Activated CD8-positive, alpha-beta memory T cell treated with anti-CD3 and anti-CD28 coated beads, Interleukin-2, amount 50 U/mL, for 4 hours (primary cell): ENCODE measurements at places on chromosomes 5 and 9.

DNA sequence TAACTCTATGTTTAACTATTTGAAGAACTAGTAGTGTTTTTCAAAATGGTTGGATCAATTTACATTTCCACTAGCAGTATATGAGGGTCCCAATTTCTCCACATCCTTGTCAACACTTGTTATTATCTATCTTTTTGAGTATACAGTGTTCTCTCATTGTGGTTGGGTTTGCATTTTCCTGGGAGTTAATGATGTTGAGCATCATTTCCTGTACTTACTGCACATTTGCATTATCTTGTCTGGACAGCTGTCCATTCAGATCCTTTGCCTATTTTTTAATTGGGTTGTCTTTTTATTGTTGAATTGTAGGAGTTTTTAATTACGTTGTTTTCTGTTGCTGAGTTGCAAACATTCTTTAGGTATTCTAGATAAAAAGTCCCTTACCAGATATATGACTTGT is 103.4 kb upstream of the LRRTM2 start:
- DNase-seq = no peak

- peak; percentile 22 for DNase-seq
Measured at GRCh38 chr9:132412089-132412488, 2.1 kb downstream of the CFAP77 start.

GRCh38 chr9:129816501-129817435 is 7.2 kb downstream of the TOR1A start:
- no peak for DNase-seq

DNA sequence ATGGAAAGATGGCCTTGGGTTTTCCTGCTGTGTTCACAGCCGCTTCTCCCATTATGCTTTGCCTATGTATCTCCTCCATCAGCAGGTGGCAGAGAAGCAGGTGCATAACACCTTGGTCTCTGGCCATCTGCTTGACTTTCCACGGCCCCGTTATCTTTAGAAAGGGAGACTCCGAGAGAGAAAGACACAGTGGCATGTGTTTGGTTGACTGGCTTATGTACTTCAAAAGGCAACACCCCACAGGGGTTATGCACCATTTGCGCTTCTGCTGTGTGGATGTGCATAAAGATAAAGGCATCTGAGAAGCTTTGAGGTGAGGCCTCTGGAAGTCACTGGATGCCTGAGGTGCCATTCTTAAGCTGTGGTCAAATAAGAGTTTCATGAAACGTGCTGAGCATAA is 138.4 kb downstream of the EGFLAM start:
- DNase-seq = no peak

DNA sequence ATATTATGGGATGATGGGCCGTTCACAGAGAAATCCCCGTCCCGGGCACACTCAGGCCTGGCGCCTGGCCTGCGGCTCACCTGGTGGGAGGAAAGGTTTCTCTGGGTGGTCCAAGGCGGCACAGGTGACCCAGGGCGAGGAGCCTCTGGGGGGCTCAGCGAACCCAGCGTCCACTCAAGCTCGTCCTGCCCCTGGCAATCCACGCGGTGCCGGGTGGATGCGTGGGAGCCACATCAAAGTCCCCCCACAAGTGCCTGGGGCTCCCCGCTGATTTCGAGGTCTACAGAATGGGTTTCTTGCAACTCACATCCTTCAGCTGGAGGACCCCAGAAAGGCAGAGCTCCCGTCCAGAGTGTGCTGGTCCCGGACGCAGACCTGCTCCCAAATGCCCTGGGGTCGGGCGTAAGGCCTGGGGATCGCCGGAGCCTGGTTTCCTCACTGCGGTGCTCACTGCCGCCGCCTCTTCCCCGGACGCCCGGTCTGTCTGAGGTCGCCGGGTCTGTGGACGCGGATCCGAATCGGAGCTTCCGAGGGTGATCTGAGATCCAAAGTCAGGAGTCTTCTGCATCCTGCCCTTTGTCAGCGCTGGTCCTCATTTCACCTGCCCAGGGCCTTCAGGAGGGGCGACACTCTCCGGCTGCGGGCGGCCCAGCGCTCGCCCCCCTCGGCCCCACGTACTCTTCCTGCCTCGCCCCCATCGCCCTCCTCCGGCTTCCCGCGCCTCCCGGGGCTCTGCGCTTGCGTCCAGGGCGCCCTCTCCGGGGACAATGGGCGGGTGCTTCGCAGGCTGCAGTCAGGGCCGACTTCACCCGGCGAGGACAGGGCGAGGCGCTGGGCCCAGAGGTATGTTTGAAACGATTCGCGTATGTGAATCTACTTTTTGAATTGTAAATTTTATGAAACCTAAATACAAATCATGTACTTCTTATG is 20.0 kb upstream of the RUFY1 start:
- peak; percentile 77 for DNase-seq

DNA sequence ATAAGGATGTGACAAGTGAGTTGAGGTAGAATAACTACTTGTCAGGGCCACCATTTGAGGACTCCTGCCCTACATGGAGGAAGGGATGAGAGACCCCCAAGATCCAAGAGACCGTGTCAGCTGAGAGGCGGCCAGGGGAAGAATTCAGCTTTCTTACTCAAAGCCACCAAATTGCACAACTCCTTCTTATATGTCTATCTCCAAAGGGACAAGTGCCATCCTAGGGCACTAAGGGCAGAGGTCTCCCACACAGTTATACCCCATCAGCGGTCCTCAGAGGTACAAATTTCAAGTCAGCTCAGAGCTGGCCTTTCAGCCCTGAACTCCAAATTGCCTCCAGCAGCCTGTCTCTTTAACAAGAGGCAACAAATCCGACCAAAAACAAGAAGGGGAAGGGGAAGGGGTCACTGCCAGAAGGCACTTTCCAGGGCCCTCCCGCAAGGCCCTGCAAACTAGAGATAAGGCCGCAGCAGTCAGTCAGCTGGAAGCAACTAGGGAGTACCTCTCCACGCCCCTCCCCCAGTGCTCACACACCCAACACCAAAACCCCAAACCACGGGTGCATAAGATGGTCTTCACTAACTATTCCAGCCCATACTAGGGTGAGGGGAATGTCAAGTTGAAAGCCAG is 6.1 kb upstream of the STOML2 start:
- DNase-seq = no peak

- DNase-seq = no peak
Measured at GRCh38 chr9:37549527-37549926, 26.7 kb downstream of the FBXO10 start.
